ENCODE measurements at places on chromosomes 6 and 20. TPM values are rescaled to one million over a fixed set of nuclear protein-coding genes. Genes with fewer than 3 reads are reported as not detected.

GRCh38 chr6:52499026-52499425 is 77.8 kb downstream of the TRAM2 start:
- DNase-seq, result no peak

DNA sequence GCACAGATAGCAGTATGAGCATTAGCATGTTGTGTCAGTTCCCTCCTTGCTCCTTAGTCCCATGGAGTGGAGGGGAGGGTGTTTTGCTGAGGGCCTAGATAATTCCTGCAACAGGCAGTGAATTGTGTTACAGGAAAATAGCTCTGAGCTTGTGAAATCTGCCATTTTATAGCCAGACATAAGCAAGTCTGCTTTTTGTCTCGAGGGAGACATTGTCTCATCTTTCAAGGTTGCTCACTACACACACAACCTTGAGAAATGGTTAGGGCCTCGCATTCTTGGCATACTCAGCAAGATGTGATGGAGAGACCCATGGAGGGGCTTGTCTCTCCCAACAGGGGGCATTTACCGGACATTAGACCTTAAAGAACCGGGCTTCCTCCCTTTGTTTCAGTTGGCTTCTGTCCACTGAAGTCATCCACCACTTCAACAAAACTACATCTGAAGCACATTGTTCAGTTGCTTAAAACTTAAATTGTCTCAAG is 108.0 kb upstream of the FOXO3 start:
- no peak for DNase-seq

DNA sequence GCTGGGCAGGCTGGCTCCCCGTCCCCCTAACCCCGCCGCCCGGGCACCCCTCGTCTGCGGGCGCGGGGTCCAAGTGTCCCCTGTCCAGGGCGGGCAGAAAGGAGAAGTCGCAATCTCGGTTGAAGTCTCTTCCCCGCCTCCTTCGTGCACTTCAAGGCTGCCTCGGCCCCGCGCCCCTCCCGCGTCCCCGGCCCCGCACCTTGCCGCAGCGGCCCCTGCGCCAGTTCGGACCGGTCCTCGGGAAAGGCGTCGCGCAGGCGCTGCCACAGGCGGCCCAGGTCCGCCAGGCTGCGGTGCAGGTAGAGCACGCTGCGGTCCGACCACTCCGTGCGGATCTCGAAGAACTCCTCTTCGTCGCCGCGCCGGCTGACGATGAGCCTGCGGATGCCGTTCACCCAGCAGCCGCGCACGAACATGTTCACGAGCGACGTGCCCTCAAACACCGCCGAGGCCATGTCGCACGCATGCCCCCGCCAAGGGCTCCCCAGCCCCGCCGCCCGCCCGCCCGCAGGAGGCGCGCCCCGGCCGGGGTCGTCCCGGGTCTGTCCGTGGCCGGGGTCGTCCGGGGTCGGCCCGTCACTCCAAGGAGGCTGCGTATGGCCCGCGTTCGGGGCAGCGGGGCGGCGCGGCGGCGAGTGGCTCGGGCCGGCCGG is at the start of gene PXDC1:
TSS of gene PXDC1 (minus strand) at position 637 of the 653 bp plus-strand sequence. CDS start at position 455, 182 bp downstream.
- DNase-seq, result peak; percentile 16

PRR18 gene
- 0.05 TPM for total RNA-seq

TNFRSF6B gene
- total RNA-seq, result 4.1 TPM

- DNase-seq, result no peak
Observed at GRCh38 chr6:105836379-105836778, 249.8 kb upstream of the PRDM1 start.

Measured in HT-29 (cell line).